ENCODE measurements at places on chromosomes 3 and 15. TPM values are rescaled to one million over a fixed set of nuclear protein-coding genes. Genes with fewer than 3 reads are reported as not detected.

- H3K27me3 ChIP-seq, result no peaks in the 10 kb centered on the region
- H3K36me3 ChIP-seq, result no peaks in the 10 kb centered on the region
- H3K27ac ChIP-seq, result no peak overlapping the region
- no peaks in the 10 kb centered on the region for H3K4me1 ChIP-seq
- no peak for DNase-seq
- H3K4me3 ChIP-seq, result no peak overlapping the region
Measured at GRCh38 chr3:108391917-108392593, 95.7 kb downstream of the HHLA2 start.

The RNF123 gene
- total RNA-seq, result 34.9 TPM

The MESP2 gene
- total RNA-seq, result not detected

DNA sequence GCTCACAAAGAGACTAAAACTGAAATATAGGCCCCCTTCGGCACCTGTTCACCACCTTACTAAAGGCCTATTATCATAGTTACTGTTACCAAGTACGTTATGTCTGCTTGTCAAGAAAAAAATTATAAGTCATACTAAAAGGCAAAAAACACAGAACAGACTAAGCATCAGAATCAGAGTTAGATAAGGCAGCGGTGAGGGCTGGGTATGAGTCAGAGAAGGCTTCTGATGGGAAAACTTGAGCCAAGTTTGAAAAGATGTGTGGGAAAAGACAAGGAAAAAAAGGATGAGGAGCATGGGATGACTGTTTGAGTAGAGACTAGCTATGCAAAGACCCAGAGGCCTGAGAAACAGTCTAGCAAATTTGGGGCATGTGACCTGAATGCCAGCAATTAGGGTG is 387.2 kb upstream of the SGO1 start:
- no peaks in the 10 kb centered on the region for H3K27me3 ChIP-seq
- H3K4me3 ChIP-seq, result no peak overlapping the region
- H3K27ac ChIP-seq, result no peak overlapping the region

- no peaks in the 10 kb centered on the region for H3K27me3 ChIP-seq
- H3K4me3 ChIP-seq, result no peak overlapping the region
- no peaks in the 10 kb centered on the region for H3K36me3 ChIP-seq
- DNase-seq, result no peak
- H3K27ac ChIP-seq, result no peak overlapping the region
Measured at GRCh38 chr3:194905696-194906095, 220.0 kb downstream of the FAM43A start.

DNA sequence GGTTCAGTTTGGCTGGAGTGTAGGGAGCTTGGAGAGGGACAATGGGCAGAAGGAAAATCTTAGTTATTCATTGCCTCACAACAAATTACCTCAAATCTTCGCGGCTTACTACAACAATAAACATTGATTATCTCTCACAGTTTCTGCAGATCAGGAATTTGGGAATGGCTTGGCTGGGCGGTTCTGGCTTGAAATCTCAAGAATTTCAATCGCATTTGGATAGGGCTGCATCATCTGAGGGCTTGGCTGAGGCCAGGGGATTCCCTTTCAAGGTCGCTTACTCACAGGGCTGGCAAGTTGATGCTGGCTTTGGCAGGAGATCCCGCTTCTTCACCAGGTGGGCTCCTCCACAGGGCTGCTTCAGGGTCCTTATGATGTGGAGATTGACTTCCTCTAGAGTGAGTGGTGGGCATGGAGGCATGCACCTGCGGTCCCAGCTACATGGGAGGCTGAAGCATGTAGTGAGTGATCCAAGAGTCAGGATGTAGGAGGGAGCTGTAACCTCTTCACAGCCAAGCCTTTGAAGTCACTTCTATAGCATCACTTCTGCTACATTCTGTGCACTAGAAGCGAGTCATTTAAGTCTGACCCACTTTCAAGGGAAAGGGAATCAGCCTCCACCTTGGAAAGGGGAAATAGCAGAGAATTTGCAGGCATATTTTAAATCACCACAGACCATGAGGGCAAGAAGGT is 63.1 kb downstream of the CDC25A start:
- no peak for DNase-seq
- no peaks in the 10 kb centered on the region for H3K4me1 ChIP-seq
- no peak overlapping the region for H3K4me3 ChIP-seq
- H3K36me3 ChIP-seq, result no peaks in the 10 kb centered on the region
- no peak overlapping the region for H3K27ac ChIP-seq

- H3K36me3 ChIP-seq, result no peaks in the 10 kb centered on the region
- no peaks in the 10 kb centered on the region for H3K4me1 ChIP-seq
- no peaks in the 10 kb centered on the region for H3K27me3 ChIP-seq
- no peak overlapping the region for H3K4me3 ChIP-seq
- DNase-seq, result no peak
Measured at GRCh38 chr15:71011503-71012155, 103.6 kb upstream of the THSD4 start.

The CCDC54 gene
- total RNA-seq, result not detected

DNA sequence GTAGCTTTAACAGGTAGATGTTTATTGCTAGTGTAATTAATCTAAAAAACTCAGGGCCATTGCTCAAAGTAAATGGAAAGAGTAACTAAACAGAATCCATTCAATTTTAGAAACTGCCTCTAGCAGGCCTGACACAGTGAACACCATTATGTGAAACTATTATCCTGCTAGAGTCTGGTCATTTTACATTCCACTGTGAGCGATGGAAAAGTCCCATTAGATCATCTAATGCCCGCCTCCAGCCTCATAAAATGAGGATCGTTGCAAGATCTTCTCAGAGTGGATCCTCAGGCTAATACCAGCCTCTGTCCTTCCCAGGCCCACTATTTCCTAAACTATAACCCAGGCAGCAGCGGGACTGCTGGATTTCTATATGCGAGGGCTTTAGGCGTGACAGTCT is 107.7 kb downstream of the WDR76 start:
- no peak overlapping the region for H3K4me3 ChIP-seq
- no peak for DNase-seq
- H3K36me3 ChIP-seq, result no peaks in the 10 kb centered on the region
- H3K27ac ChIP-seq, result no peak overlapping the region
- H3K4me1 ChIP-seq, result no peaks in the 10 kb centered on the region

The VEPH1 gene
- 18.0 TPM for total RNA-seq

The ALAS1 gene
- total RNA-seq, result 36.9 TPM

The SST gene
- total RNA-seq, result not detected

DNA sequence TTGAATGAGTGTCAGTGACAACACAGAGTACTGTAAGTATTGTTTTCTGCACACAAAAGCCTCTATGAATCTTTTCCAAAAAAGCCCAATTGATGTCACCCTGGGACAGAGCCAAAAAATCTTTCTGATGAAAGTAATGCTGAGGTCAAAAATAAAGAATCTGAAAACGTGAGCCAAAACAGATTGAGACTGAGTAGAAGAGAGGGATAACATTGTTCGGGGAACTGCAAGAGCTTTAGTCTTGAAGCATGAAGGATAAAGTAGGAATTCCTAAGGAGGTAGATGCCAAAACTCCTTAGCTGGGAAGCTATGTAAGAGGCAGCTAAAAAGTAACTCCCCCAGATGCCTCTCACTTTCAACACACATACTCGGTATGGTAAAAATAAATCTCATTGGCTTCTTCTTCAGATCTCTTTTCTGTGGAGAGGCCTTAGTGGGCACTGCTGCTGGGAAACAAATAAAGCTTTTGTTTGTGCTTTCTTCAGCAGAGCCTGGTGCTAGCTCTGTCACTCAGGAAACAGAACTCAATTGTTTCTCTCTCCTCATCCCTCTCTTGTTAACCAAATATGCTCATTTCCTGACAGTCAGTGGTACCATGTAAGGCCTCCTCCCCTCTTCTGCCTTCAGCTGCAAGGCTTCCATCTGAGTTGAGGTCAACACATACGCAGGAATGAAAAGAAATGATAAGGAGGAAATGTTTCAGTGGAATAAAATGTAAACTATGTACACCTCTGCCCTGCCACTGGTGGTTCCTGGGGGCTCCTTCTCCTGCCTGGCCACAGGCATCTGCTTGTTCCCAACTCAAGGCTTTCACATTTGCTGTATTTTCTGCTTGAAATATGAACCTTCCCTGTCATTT is 58.1 kb downstream of the CD200 start:
- H3K36me3 ChIP-seq, result no peaks in the 10 kb centered on the region
- H3K27me3 ChIP-seq, result no peaks in the 10 kb centered on the region
- H3K27ac ChIP-seq, result peak overlapping the region; percentile 33
- DNase-seq, result no peak
- H3K4me1 ChIP-seq, result peaks cover 4% of the 10 kb centered on the region
- no peak overlapping the region for H3K4me3 ChIP-seq

GRCh38 chr3:191460360-191460759 is 603 bp upstream of the PYDC2 start:
- H3K4me3 ChIP-seq, result no peak overlapping the region
- no peak overlapping the region for H3K27ac ChIP-seq
- no peaks in the 10 kb centered on the region for H3K27me3 ChIP-seq
- DNase-seq, result no peak
- no peaks in the 10 kb centered on the region for H3K4me1 ChIP-seq

The SPATA12 gene
- total RNA-seq, result 0.34 TPM

The SERPINI2 gene
- 0.93 TPM for total RNA-seq

Data from spleen (tissue), 13 donors.